Glutamatergic neuron (in vitro differentiated cells): ENCODE measurements at places on chromosomes 11 and 22.

GRCh38 chr11:76054330-76054729 is 152.0 kb downstream of the WNT11 start:
- no peak for DNase-seq

GRCh38 chr22:38870312-38870741 is 1.7 kb downstream of the CBX6 start:
- peak; percentile 94 for DNase-seq

DNA sequence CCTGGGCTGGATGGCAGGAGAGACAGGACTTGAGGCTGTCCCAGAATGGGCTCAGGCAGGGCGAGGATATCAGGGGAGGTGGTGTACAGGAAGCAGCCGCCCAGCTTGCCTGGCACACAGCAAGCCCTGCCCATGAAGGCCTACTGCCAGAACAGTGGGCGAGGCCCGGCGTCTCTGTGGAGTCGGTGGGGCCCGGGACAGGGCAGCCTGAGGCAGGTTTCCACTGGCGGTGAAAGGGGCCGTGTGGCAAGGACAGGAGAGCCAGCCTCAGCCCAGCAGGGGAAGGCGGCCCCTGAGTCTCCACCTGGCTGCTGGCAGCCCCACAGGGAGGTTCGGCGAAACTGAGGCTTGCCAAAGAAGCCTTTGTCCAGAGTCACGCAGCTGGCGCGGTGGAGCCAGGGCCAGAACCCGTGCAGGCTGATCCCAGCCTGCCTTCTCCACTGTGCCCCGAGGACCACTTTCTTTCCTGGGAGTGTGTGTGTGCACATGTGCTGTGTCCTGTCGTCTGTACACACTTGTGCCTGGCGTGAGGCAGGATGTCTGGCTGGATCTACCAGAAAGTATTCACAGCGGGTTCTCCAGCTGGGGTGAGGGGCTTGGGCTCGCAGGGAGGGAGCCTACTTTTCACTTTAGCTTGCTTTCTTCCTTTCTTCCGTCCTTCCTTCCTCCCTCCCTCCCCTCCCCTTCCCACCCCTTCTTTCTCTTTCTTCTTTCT is 1.2 kb downstream of the TSPO start:
- no peak for DNase-seq

GRCh38 chr22:48244388-48245195 is 1482.1 kb downstream of the TBC1D22A start:
- no peak for DNase-seq

DNA sequence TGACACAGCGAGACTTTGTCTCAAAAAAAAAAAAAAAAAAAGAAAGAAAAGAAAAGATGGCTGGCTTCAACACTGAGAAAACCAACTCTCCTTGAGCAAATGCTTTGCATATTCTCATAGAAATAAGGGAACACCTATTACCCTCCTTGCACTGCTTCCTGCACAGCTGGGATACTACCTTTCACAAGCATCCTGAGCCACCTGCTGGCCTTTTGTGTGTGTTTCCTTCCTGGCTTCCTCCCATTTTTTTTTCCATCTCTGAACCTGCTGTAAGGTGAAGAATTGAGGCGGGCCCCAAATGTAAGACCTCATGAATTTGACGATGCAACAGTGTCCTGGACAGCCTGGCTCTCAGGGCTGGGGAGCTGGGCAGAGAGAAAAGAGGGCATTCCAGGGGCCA is 1.9 kb upstream of the RFPL3 start:
- no peak for DNase-seq

GRCh38 chr22:39980596-39980995 is 14.2 kb upstream of the FAM83F start:
- no peak for DNase-seq

- no peak for DNase-seq
Observed at GRCh38 chr11:112828421-112828820, 132.8 kb upstream of the NCAM1 start.

DNA sequence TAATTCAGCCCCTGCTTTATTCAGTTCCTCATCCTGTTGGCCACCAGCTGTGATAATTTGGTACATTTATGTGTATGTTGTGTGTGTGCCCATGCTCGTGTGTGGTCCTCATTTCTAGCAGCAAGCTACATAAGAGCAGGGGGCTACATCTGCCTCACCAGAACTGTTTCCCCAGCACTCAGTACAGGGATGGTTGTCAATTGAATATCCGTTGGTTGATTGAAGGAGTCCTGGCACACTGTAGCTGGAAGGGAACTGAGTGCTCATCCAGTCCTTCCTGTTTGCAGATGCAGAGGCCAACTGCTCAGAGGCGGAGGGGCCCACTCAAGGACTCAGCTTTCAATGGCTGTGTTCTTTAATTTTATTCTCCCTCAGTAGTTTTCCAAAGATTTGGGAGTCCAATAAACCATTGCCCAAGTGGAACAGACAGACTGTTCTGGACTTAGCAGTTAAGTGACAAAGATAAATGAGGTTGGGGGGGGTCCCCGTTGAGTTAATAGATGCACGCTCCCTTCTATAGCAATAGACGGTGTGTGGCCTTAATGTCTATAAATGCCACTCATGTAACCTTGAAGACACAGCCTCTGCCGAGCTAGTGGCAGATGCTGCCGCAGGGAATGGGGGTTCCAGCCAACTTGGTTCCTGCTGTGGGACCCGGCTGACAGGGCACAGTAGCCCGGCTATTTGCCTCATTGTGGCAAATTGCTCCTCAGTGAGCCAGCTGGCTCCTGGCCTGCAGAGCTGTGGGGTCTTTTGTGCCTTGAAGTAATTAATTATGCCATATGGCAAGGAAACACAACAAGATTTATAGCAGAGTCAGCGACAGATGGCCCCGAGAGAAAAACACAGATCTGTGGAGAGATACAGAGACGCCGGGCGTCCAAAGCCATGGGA is 71.4 kb upstream of the GRK3 start:
- peak; percentile 69 for DNase-seq

GRCh38 chr11:34928268-34928959 is 12.0 kb downstream of the PDHX start:
- DNase-seq: no peak

- peak; percentile 52 for DNase-seq
Observed at GRCh38 chr11:20000351-20001134, 159.7 kb downstream of the DBX1 start.

- DNase-seq: no peak
Observed at GRCh38 chr22:22512951-22513350, 4.4 kb upstream of the ZNF280B start.

GRCh38 chr11:71787098-71787823 is 45.7 kb upstream of the DEFB108B start:
- peak; percentile 95 for DNase-seq

GRCh38 chr11:35163209-35163608 is 24.2 kb downstream of the CD44 start:
- no peak for DNase-seq

GRCh38 chr11:3370311-3370870 is 8.6 kb downstream of the ZNF195 start:
- DNase-seq: no peak

DNA sequence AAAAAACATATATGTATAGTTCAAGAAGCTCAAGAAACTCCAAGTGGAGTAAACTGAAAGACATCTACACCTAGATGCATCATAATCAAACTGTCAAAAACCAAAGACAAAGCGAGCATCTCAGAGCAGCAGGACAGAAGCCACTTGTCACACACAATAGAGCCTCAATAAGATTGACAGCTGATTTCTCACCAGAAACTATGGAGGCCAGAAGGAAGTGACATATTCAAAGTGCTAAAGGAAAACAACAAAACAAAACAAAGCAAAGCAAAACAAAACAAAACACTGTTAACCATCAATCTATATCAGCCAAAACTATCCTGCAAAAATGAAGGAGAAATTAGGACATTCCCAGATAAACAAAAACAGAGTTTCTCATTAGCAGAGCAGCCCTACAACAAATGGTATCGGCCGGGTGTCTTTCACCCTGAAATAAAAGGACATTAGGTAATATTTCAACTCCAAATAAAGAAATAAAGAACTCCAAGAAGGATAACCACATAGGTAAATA is 65.8 kb upstream of the SEPTIN5 start:
- no peak for DNase-seq

- DNase-seq: no peak
Observed at GRCh38 chr11:8501836-8502235, 92.2 kb downstream of the STK33 start.

DNA sequence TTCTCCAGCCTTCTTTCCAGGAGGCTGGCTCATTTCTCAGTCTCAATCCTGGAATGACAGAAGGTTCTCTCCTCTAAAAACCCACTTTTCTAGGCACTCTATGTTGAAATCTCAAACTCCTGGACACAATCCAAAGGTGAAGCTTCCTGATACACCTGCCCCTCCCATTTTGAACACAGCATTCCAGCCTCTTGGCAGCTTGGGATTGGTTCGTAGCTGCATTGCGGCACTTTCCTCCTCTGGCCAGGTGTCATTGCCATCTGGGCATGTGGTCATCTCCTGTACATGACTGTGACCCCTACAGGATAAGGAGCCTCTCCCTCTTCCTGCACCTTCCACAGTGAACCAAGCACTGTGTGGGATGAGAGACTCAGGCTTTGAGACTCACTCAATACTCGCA is 230.2 kb upstream of the B3GAT1 start:
- DNase-seq: no peak

GRCh38 chr11:71309611-71310010 is 57.2 kb upstream of the SHANK2 start:
- DNase-seq: no peak

DNA sequence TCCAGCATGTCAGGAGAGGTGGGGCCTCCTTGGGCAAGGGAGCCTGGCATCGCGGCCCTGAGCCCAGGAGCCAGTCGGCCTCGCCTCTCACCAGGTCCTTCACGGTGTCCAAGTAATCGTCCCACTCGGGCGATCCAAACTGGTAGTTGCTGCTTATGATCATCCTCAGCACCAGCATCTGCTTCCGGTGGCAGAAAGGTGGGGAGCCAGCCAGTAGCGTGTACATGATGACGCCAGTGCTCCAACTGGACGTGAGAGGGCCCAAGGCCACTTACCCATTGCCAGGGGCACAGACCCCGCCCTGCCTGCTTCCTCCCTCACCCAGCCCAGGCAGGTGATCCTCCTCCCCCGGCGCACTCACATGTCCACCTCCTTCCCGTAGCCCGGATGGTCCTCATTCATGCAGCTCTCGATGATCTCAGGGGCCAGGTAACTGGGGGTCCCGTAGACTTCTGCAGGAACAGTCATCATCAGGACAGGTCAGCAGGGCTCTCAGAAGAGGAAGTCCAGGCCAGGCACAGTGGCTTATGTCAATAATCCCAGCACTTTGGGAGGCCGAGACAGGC is 214.7 kb downstream of the OR4C45 start:
- no peak for DNase-seq

DNA sequence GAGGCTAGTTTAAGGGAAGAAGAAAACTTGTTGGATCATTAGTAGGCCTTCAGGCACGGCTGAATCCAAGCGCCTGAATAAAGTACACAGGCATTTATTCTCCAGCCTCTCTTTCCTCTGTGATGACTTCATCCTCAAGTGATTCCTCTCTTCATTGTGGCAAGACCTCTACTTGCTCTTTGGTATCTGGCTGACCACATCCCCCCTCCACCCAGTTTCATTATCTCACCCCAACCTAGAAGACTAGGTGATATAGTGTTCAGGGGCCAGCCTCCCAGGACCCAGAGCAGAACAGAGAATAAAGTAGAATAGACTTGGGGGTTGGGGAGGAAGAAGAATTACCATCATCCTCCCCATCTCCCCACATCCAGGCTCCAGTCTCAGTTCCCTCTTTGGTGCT is 189.3 kb downstream of the MIAT start:
- no peak for DNase-seq

DNA sequence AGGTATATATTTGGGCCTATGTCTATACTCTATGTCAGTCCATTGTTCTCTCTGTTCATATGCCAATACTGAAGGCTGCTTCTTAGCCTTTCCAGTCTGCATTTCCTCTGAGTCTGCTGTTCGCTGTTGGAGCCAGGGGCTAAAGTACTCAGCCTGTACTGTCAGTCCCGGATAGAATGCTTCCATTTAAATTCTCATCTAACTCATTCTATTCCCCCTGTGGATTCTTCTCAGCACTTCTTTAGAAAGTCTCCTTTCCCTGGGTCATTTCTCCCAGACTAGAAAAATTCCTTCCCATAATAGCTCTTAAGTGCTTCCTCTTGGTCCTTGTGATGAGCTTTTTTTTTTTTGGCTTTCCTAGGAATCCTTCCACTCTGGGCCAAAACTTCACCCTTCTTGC is 293.1 kb downstream of the KIRREL3 start:
- no peak for DNase-seq

DNA sequence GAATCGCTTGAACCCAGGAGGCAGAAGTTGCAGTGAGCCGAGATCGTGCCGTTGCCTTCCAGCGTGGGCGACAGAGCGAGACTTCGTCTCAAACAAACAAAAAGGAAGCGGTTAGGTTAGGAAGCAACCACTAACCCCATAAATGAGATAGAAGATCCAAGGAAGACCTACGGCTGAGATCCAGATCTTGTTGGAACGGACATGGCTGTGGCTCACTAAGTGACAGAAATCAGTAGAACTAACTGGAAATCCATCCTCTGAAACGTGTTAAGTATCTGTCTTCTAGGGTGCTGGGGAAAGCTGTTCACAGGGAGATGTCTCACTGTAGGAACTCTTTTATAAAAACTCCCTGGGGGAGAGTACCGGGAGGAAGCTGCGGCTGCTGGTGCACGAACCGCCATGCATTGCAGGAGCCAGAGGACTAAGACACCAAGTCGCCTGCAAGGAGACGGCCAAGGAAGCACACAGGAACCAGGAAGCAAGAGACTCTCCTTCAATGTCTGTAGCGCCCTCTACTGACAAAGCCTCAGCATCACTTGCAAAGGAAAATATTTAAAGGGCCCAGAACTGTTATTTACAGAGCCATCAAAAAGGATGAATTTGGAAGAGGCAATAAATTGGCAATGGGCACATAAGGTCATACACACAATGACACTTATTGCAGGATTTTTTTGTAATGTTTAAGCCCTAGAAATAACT is 16.9 kb upstream of the SPTY2D1 start:
- DNase-seq: peak; percentile 26

DNA sequence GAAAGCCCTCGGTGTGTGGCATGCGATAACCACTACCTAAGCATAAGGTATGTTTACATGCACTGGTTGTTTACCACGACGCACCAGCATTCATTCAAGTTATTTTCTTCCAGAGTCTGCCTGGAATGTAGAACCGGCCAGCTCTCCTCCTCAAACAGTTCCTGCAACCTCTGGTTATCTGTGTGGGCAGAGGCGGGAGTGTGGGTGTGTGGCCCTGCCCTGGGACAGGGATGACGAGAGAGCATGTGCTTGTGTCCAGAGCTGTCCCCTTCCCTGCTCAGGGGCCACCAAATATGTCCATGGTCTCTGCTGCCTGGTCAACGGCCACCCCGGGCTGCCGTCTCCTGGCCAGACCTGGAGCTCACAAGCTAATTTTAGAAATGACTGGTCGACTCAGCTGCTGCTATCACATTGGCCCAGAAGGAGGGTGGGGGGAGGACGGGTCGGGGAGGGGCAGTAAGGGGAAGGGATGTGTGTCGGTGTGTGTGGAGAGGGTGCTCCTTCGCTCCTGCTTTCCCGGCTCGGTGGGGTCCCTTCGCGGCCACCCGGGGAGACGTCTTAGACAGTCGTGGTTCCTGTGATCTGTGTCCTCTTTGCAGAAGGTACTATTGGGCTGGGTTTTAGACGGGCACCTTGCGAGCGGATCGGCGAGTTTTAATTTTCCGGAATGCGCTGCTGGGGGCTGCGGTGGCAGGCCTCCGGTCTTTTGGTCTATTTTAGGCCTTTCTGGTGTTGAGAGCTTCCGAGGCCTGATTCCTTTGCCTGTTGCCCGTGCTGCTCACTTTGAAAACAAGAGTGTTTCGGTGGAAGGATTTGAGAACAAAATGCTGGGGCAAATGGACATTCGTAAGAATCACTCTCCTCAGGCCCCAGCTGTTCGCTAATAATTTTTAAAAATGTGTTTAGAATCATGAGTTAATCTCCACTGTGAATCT is at the start of gene MYO18B:
MYO18B (plus strand) TSS at position 497 of the 935 bp plus-strand sequence. CDS start 18,905 bp downstream, outside the sequence.
- DNase-seq: no peak

GRCh38 chr11:84408946-84409411 is 1122.8 kb upstream of the CCDC90B start:
- DNase-seq: no peak
